Activated CD8-positive, alpha-beta memory T cell treated with anti-CD3 and anti-CD28 coated beads for 48 hours (primary cell): ENCODE measurements at places on chromosomes 12 and 14.

DNA sequence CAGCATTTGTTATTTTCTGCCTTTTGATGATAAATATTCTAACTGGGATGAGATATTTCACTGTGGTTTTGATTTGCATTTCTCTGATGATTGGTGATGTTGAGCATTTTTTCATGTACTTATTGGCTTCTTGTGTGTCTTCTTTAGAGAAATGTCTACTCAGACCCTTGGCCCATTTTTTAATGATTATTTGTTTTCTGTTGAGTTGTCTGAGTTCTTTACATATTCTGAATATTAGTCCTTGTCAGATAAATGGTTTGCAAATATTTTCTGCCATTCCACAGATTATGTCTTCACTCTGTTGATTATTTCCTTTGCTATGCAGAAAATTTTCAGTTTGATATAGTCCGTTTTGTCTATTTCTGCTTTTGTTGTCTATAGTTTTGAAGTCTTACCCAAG lies 317.0 kb downstream of the CEP128 start:
- no peak for DNase-seq

- DNase-seq = no peak
Measured at GRCh38 chr14:103692871-103693270, 22.4 kb downstream of the XRCC3 start.

GRCh38 chr14:75088566-75089373 lies 19.3 kb downstream of the ZC2HC1C start:
- no peak for DNase-seq

- no peak for DNase-seq
Measured at GRCh38 chr12:128909653-128910052, 56.4 kb downstream of the GLT1D1 start.

DNA sequence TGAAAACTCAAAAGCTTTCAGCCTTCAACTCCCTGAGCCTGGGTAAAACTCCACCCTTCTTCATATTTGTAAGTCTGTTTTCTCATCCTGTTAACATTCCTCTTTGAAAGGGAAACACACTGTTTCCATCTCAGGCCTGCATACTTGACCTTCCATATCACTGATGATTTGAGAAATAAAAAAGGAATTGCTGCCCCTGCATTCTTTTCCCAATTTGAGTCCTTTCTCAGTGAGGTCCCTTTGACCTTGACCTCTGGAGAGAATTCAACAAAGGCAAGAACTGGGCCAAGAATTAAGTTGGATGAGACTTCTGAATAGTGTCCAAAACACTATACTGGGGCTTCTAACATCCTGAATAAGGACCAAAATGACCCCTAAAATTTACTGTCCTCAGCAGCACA lies 108.0 kb downstream of the AEBP2 start:
- DNase-seq = no peak

DNA sequence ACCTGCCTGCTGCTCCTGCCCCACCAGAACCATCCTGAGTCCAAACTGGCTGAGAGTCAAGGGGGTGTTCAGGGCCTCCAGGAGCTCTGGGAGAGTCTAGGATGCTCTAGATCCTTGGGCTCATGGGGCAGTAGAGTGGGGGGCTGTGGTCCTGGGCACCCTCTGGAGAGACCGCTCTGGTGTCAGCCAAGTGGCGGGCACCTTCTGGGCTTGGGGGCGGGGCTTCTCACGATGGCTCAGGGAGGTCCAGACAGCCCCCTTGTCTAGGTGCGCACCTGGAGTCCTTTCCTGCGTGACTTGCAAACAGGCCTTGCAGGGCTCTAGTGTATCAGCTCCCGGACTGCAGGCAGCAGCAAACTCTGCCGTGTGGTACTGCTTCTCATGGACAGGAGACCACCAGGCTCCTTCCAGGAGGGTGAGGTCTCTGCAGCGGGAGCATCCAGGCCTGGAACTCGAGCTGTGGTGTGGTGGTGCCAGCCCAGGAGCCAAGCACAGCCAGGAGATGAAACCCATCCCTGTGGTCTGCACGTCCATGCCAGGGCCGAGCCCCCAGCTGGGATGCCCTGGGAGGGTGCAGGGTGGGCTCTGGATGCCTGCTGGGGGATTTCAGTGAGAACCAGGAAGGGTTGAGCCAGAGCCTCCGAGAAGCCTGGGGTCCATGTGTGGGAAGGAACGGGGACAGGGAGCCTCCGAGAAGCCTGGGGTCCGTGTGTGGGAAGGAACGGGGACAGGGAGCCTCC lies 15.0 kb downstream of the PACS2 start:
- DNase-seq = no peak

DNA sequence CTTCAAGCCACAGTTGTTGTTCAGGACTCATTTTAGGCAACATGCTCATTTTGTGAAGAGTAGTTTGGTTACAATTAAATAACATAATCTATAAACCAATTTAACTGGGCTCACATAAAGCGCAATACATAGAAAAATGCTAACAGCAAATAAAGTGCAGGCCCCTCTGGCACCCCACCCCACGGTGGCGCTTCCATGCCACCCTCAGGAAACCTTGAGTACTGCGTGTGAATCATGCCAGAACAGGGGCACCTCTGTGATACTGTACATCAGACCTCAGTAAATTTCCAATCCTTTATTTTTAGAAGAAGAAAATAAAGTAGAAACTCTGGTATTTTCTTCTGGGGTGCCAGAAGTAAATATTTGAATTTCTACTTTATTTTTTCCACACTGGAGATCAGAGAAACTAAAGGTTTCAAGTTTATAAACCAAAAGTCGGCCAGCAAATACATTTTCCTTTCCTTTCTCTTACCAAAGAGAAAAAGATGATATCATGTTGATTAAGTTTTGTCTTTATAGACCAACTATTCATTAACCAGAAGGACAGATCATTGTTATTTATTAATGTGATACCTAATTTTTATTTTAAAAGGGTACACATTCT lies 316.8 kb downstream of the PAWR start:
- DNase-seq = no peak

GRCh38 chr14:44383636-44384035 lies 123.4 kb downstream of the FSCB start:
- no peak for DNase-seq

GRCh38 chr12:50971946-50972345 lies 19.6 kb downstream of the HIGD1C start:
- DNase-seq = no peak

DNA sequence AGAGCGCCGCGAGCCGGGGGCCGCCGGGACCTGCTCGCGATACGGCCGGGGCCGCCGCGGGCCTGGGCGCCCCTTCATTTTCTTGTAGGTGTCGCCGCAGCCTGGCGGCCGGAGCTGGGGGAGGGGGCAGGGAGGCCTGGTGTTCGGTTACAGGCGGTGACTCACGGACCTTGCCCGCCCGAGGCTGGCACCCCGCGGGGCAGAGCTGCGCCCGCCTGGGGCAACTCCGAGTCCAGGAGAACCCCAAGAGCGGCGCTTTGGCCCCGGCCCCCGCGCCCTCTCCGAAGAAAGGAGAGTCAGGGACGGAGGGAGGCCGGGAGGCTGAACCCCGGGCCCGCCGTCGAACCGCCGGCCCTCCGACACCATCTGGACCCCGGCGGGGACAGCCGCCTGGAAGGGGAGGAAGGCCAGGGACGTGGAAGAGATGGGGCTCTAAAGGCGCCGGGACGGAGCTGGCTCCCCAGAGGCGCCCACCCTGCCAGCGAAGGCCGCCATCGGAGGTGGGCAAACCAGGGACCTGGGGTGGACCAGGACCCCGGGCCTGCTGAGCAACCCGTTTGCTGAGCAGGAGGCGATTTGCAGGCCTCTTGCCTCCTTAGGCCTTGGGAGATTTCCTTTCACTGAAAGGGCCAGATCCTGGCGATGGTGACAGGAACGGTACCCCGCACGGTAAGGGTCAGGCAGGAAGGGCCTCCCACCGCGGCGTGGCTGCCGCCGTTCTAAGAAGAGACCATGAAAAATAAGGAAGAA lies 843 bp upstream of the NUAK1 start:
- no peak for DNase-seq

DNA sequence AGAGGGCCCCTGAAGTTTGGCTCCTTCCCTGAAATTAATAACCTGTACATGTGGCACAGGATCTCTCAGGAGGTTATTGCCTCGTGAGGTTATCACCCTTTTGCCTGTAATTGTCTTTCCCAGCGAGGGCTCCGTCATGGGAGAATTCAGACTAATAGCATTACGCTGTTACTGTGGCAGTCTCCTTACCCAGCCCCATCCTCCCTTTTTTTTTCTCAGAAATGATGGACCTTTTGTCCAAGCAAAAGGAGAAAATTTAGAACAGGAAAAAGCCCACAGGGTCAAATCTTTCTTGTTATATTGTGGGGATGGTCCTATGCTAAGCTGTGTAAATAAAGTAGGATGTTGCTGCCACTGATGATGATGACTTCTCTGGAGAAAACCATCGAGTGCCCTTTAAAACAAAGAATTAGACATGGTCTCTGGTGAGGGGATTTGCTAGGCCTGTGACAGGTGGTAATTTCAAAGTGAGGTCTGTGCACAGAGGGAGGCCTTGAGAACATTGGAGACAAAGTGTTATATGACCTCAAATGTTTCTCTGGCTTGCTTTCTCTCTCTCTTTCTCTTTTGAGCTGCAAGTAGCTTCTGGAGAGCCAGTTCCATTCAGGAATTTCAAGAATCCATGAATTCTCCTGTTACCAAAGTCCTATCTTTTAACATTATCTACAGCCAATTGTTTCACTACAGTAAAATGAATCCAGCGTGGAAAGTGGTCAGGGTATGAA lies 357.2 kb downstream of the BMP4 start:
- no peak for DNase-seq

GRCh38 chr12:119115296-119115905 lies 63.3 kb upstream of the HSPB8 start:
- no peak for DNase-seq

- no peak for DNase-seq
Measured at GRCh38 chr12:131621701-131622421, 89.0 kb upstream of the SFSWAP start.

- DNase-seq = no peak
Measured at GRCh38 chr12:83971781-83972180, 940.8 kb downstream of the SLC6A15 start.

DNA sequence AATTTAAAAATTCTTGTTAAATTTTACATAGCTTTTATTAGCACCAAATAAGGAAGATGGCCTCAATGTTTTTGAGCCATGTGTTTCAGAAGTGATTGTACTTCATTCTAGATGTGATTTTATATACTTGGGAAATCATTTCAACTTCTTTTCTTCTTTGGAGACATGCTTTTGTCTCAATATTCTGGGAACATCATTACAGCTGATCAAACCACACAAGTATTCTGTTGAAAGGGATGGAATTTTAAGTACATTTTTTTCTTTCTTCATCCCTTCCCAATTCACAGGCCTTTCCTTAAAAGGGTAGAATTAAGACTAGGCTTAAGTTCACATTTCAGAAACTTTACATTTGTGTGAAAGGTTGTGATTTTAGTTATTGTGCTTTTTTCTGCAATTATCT lies 66.4 kb downstream of the PAPOLA start:
- no peak for DNase-seq

- DNase-seq = no peak
Measured at GRCh38 chr14:69972755-69973154, 93.5 kb downstream of the SMOC1 start.

GRCh38 chr14:103347091-103347815 lies 13.2 kb downstream of the EIF5 start:
- DNase-seq = no peak

DNA sequence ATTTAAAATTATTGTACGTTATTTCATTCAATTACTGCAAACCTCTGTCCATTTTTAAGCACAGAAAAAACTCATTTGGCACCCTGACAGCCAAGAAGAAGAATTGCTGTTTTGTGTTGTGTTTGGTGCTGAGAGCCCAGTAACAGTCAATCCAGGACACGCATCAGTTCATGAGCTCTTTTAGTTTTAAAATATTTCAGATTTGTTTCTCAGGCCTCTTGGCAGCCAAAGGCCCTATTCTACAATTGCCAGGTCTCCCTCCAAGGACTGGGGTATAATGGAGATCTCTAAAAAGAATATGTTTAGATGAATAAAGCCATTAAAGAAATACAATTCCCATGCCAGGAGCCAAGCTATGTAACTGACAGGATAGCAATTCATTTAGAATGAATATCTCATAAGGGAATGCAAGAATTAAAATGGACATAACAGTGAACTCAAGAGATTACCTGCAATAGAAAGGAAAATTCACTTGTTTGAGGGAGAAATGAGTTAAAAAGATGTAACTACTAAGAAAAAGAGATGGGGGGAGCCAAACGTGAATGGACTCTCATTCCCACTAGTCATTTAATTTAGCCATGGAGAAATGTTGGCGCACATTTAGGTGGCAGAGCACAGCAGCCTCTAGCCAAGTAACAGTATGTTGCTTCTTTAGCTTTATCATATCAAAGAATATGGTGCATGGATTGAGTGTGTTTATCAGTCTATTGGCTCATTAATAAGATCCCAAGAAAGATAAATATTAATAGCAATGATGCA lies 140.6 kb upstream of the PELI2 start:
- no peak for DNase-seq

DNA sequence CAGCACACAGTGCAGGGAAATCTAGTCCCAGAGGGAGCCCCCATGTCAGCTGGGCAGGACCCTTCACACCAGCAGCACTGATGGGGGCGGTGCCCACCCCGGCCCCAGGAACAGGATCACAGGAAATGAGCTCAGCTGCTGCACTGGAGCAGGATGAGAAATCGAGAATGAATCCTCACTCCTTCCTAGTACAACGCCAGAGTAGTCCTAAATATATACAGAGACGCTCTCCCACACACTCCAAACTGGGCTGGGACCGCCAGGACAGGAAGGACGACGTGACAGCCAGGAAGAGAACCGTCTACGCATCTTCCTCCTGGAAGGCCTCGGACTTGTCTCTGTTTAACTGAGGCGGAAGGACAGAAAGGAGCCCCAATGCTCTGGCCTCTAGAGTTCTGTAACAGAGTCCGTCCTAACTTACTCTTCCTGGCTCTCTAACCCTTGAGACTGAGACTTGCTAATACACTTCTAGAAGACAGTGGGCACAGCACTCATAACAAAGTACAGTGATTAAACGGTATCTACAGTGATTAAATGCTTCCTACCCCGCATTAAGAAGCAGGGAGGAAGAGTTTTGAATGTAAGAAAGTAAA lies 33.4 kb downstream of the CDC42BPB start:
- no peak for DNase-seq

DNA sequence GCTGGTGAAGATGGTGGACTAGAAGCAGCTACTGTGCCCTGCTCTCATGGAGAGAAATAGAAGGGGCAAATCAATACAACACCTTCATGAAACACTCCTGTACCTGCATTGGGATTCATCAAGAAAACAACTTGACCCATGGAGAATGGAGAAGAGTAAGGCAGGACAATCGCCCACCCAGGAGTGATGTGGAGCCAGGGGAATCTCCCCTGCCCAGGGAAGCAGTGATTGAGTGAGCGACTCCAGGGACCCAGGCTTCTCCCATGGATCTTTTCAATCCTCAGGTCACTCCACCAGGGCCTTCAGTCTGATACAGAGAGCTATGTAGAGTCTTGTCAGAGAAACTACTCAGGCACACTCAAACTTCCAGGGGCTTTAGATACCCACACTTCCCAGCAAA lies 161.9 kb upstream of the DYRK2 start:
- DNase-seq = no peak
